ENCODE measurements at places on chromosomes 11 and 22. TPM values are rescaled to one million over a fixed set of nuclear protein-coding genes. Genes with fewer than 3 reads are reported as not detected.

DNA sequence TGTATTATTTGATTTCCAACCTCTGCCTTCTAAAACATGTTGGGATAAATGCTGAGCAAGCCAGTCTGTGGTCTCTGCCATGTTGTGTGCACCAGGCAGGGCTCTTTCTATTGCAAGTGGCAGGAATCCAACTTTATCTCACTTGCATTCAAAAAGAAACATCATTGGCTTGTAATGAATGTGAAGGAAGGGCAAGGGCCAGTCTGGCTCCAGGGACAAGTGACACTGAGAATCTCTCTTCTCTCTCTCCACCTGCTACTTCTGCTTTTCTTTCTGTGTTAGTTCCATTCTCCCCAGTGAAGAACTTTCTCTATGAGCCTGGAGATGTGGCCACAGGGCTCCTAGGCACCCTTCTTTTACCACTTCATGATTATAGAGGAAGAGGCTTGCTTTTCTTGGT lies 329.9 kb upstream of the NCAM1 start:
- no peak for DNase-seq
- H3K4me3 ChIP-seq: no peak overlapping the region
- H3K36me3 ChIP-seq: no peaks in the 10 kb centered on the region
- no peaks in the 10 kb centered on the region for H3K4me1 ChIP-seq
- peaks cover 5% of the 10 kb centered on the region for H3K27me3 ChIP-seq

- DNase-seq: no peak
- H3K36me3 ChIP-seq: no peaks in the 10 kb centered on the region
- no peak overlapping the region for H3K27ac ChIP-seq
- no peak overlapping the region for H3K4me3 ChIP-seq
- H3K4me1 ChIP-seq: no peaks in the 10 kb centered on the region
Observed at GRCh38 chr11:69238573-69239351, 55.2 kb upstream of the MYEOV start.

SGSM1 gene
- 4.6 TPM for total RNA-seq

DNA sequence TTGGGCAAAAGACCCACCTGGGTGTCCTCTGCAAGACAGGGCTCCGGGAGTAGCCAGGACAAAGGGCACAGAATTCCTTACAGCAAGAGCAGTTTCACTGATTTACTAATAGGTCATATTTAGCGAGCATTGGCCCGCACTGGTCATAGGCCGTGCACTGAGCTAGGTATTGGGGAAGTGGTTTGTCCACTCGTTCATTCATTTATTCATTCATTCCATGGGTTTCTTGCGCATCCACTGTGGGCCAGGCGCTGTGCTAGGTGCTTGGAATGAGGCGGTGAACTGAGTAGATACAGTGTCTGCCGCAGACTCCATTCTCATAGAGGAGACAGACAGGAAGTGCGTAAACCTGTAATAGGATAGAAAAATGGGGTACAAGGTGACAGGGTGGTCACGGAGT lies 13.2 kb upstream of the LINC01488 start:
- no peak overlapping the region for H3K27ac ChIP-seq
- no peak for DNase-seq
- H3K36me3 ChIP-seq: no peaks in the 10 kb centered on the region
- no peaks in the 10 kb centered on the region for H3K27me3 ChIP-seq

GRCh38 chr11:83475760-83476159 lies 189.6 kb upstream of the CCDC90B start:
- H3K4me1 ChIP-seq: no peaks in the 10 kb centered on the region
- H3K36me3 ChIP-seq: no peaks in the 10 kb centered on the region
- DNase-seq: no peak
- no peaks in the 10 kb centered on the region for H3K27me3 ChIP-seq

GRCh38 chr11:1640076-1640946 lies 10.7 kb downstream of the KRTAP5-5 start:
- no peaks in the 10 kb centered on the region for H3K27me3 ChIP-seq
- no peak overlapping the region for H3K27ac ChIP-seq
- no peaks in the 10 kb centered on the region for H3K36me3 ChIP-seq

P2RY2 gene
- total RNA-seq: 2.0 TPM

CYB561A3 gene
- total RNA-seq: 26.5 TPM

DNA sequence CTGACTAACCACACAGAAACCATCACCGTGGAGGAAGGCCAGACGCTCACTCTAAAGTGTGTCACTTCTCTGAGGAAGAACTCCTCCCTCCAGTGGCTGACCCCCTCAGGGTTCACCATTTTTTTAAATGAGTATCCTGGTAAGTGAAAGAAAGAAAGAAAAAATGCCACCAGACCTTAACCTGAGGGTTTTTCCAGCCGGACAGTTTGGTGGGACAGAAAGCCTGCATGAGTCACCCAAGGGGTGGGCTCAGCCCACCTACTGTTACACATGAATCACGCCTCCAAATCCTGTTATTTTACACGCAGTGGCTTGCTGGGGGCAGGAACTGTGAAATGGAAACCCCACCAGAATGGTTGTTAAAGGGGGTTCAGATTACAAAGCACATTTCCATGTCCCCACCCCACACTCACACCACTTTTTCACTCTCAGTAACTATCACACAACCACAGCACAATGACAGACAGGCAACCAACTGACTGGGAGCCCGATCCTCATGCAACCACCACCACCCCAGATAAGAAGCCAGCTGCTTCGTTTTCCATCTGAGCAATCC lies 11.9 kb downstream of the CRTAM start:
- H3K27ac ChIP-seq: no peak overlapping the region
- no peak overlapping the region for H3K4me3 ChIP-seq
- no peaks in the 10 kb centered on the region for H3K4me1 ChIP-seq
- H3K36me3 ChIP-seq: no peaks in the 10 kb centered on the region
- no peak for DNase-seq
- no peaks in the 10 kb centered on the region for H3K27me3 ChIP-seq

SEC14L6 gene
- 0.99 TPM for total RNA-seq

GRCh38 chr11:106234794-106235193 lies 157.3 kb downstream of the AASDHPPT start:
- no peak overlapping the region for H3K4me3 ChIP-seq
- no peaks in the 10 kb centered on the region for H3K36me3 ChIP-seq
- H3K27ac ChIP-seq: no peak overlapping the region
- H3K27me3 ChIP-seq: no peaks in the 10 kb centered on the region
- H3K4me1 ChIP-seq: peaks cover 11% of the 10 kb centered on the region

DNA sequence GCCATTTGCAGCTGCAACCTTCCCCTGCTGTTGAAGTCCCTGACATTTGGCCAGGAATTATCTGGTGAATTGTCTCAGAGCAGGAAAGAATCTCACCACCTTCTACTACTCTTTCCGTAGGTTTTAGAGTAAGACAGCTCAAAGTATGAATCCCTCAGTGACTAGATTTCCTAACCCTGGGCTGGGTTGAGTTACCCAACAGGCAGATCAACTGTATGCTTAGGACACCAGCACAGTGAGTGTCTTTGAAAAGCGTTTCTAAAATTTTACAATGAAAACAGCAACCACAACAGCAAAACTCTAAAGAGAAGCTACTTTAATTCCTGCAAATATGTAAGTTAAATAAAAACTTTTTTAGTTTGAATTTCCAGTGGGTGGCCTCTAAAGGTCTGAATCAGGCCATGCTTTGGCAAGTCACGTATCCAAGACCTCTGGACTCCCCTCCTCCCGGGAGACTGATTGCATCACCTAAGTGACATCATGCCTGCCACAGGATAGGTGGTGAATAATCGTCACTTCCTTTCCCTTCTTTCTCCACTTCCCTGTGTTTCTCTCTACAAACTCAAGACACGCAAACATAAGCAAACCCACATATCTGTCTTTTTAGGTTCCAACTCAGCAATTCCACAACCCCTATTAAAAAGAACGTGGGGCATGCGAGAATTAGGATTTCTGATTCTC lies 7.8 kb downstream of the OR8B12 start:
- DNase-seq: no peak
- no peak overlapping the region for H3K4me3 ChIP-seq
- no peak overlapping the region for H3K27ac ChIP-seq
- no peaks in the 10 kb centered on the region for H3K4me1 ChIP-seq
- no peaks in the 10 kb centered on the region for H3K36me3 ChIP-seq
- no peaks in the 10 kb centered on the region for H3K27me3 ChIP-seq

GRCh38 chr22:43085658-43086606 lies 3.3 kb downstream of the TTLL1 start:
- peaks cover 5% of the 10 kb centered on the region for H3K4me1 ChIP-seq
- H3K27me3 ChIP-seq: no peaks in the 10 kb centered on the region
- no peaks in the 10 kb centered on the region for H3K36me3 ChIP-seq
- no peak overlapping the region for H3K4me3 ChIP-seq
- no peak for DNase-seq

DNA sequence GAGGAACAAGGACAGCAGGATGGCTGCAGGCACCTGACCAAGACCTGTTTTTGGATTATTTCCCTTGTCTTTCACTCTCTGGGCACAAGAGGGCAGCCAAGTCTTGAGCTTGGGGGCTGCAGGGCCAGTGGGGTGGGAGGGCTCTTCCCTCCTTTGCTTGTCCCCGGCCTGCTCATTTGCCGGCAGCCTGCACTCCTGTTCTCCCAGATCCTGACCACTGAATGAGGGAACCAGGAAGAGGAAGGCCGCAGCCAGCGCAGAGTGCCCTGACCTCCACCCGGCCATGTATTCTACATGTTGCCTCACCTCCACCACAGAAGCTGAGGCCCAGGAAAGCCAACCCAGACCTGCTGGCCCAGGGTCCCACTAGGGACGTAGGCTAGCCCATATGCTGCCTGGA lies 15.5 kb upstream of the NNMT start:
- H3K4me3 ChIP-seq: no peak overlapping the region
- DNase-seq: peak; percentile 56
- no peaks in the 10 kb centered on the region for H3K36me3 ChIP-seq
- no peaks in the 10 kb centered on the region for H3K4me1 ChIP-seq
- no peaks in the 10 kb centered on the region for H3K27me3 ChIP-seq

JAML gene
- 4.9 TPM for total RNA-seq

DNA sequence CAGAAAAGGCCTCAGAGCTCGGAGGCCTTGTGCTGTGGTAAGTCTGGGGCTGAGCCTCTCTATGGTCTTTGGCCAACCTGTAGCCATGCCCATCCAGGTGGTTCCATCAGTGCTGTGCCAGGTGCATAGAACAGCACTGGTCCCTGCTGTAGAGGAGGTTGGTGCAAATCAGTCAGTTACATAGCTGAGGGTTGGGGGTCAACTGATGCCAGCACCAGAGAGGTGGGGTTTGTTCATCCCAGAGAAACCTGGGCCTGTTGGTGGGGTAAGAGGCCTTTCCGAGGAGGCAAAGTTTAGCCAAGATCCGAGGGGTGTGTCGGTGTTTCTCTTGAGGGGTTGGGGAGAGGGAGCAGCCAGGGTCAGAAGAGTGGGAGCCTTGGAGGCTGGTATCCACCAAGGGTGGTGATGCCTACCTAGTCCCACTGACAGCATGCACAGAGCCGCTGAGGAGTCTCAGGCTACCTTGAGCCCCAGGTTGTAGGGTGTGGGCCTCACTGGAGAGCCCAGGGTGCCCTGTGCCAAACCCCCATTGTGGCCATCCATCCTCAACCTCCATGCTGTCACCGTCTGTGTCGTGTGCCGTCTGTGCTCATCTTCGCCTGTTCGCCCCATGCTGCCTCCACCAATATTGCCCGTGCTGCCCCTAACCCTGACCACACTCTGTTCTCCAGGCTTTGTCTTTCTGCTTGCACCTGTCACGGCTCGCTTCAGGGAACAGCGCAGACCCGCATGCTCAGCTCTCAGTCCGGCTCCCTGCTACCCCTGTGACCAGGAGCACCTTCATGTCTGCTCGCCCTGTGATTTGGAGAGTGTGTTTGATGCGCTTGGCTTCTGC lies 78.7 kb upstream of the SUSD2 start:
- no peaks in the 10 kb centered on the region for H3K27me3 ChIP-seq
- no peak overlapping the region for H3K27ac ChIP-seq
- H3K36me3 ChIP-seq: peaks cover 18% of the 10 kb centered on the region
- DNase-seq: no peak
- no peak overlapping the region for H3K4me3 ChIP-seq
